NCI-H2107 (cell line): ENCODE measurements at places on chromosomes 5 and 9.

- no peak for DNase-seq
These were observed 242.5 kb downstream of the MLLT3 start for GRCh38 chr9:20379804-20380225.

- no peak for DNase-seq
These were observed 404.7 kb downstream of the TLE4 start for GRCh38 chr9:79976257-79977073.

GRCh38 chr5:108905805-108906204, 158.1 kb downstream of the FER start:
- DNase-seq, result no peak

DNA sequence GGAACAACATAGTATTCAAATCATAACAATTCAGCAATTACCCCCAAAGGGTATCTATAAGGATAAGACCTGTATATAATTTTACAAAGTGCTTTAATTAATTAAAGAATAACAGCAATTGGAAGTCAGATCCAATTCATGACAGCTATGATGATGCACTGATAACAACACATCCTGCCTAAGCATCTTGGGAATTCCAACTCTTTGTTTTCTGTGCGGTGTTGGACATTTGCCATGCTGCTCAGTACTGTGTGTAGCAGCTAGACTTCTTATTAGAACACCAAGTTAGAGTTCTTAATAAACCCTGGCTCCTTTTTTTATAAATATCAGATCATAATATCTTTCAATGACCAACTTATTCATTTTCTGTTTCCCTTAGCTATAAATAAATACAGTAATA, 209.0 kb downstream of the SEC61B start:
- no peak for DNase-seq

DNA sequence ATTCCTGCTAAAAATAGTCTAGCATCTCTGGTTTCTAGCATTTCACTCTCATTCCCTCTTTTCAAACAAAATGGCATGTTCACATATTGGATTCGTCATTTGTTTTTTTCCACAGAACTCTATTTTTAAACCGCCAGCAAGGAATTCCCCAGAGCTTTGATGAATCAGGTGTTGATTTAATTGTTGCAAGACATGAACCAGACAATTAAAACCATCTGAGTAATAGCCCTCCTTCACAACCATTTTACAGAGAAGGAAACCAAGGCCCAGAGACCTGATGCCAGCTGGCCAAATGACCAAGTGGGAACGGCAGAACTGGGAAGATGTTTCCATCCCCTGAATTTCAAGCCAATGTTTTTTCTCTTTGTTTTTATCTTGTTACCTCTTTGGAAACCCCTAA, 167.0 kb downstream of the CAAP1 start:
- no peak for DNase-seq

DNA sequence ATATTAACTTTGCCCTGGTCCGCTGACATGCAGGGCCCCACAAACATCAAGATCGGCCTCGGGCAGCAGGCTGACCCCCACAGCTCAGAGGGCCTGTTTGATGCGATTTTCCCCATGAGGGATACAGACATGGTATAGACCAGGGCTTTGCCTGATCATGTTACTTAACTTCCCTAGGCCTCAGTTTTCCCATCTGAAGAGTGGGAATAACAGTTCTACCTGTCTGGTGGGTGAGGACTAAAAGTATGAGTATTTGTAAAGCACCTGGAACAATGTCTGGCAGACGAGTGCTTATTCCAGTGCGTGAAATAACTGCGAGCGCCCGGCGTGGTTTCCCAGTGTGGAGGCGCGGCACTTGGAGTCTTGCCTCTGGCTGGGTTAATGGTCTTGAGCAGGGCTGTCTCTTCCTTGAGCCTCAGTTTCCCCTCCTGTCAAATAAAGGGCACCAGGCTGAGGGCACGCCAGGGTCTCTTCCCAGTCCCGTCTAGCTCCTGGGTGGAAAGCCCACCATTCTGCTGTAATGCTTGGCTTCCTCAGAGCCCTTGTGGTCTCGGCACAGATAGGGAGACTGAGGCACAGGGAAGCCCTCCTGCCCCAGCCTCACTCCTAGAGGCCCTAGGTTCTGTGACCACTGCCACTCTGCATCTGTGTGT, 47.2 kb downstream of the ASS1 start:
- no peak for DNase-seq

DNA sequence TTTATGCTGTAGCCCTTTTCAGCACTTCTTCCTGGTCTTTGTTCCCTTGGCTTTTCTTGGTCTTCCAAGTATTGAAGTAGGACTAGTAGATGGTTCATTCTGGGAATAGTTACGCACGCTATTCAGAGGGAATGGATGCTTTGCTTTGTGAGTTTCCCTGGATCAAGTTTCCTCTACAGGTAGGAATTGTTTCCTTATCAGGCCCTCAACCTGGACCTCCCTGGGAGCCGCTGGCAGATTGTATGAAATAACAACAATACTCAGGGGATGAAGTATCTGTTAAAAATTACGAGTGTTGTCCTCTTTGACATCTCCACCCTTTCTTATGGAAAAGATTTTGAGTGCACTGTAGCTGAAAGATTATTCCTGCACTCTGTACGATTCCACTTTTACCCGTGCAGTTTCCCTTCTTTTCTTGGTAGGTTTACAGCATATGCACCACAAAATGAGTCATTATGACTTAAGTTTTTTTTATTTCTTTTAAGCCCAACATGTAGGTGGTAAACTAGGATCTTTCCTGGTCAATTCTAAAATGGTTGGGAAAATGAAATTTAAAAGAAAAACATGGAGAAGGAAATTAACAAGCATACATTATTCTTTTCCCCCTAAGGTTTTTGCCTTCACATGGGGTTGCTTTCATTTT, 57.9 kb downstream of the ARHGAP26 start:
- DNase-seq, result peak; percentile 21

GRCh38 chr5:68216245-68217046, 890 bp downstream of the PIK3R1 start:
- DNase-seq, result no peak

- no peak for DNase-seq
These were observed 27.0 kb downstream of the SPINK5 start for GRCh38 chr5:148090773-148091250.

GRCh38 chr9:112348257-112349007, 15.0 kb upstream of the PTBP3 start:
- DNase-seq, result no peak

DNA sequence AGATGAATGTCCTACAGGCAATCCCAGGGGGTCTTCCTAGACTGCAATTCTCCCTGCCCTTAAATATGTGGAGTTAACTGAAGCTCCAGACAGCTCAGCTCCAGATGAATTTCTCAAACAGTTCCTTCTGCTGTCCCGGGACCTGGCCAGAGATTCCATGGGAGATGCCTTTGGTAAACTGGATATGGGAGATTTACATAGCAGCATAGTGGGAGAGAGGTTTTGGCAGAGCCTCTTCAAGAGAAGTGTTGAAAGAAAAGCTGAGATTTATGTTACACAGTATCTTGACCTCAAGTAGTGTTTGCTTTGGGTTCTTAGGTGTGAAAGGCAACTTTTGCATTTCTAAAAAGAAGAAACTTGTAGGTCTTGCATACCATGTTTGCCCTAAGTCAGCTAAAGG, 364.9 kb downstream of the ARRDC3 start:
- no peak for DNase-seq

DNA sequence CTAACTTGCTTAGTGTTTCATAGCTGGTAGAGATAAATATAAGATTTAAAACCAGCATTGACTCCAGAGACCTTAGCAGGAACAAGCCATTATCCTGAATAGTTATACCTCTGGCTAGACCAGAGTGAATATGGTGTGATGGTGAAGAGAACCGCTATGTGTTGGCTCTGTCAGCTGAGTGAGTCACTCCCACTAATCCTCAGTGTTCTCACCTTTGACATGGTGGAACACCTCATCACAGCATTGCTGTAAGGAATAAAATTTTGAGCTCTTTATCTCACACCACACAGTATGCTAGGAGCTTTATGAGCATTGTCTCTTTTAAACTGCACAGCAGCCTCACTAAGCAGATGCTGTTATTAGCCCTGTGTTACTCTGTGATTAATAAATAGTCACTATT, 90.7 kb upstream of the DHFR start:
- DNase-seq, result no peak

DNA sequence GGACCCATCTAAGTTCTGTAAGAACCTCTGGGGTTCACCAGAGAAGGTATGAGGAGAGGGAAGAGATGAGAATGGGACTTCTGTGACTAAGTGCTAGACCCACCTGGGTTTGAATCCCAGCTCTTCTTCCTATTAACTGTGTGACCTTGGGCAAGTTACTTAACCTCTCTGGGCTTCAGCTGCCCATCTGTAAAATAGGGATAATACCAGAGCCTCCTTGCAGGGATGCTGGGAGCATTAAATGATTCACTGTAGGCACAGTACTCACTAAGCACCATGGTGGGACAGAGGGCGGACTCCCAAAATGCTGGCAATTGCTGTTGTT, 53.6 kb downstream of the WHRN start:
- DNase-seq, result no peak

DNA sequence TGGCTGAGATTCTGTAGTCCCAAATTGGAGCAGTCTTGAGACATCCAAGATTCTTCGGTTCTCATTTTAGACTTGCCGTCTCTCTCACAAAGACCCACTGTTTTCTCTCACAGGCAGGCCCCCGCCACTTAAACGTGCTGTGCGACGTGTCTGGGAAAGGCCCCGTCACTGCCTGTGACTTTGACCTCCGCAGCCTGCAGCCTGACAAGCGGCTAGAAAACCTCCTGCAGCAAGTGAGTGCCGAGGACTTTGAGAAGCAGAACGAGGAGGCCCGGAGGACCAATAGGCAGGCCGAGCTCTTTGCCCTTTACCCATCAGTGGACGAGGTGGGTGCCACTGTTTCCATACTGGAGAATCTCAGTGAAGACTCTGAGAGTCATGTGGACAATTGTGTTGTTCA, 97.2 kb downstream of the DOCK8 start:
- DNase-seq, result no peak

GRCh38 chr9:125522328-125522725, 184.7 kb downstream of the MAPKAP1 start:
- no peak for DNase-seq

GRCh38 chr5:93010037-93010436, 571.0 kb downstream of the NR2F1-AS1 start:
- DNase-seq, result no peak

DNA sequence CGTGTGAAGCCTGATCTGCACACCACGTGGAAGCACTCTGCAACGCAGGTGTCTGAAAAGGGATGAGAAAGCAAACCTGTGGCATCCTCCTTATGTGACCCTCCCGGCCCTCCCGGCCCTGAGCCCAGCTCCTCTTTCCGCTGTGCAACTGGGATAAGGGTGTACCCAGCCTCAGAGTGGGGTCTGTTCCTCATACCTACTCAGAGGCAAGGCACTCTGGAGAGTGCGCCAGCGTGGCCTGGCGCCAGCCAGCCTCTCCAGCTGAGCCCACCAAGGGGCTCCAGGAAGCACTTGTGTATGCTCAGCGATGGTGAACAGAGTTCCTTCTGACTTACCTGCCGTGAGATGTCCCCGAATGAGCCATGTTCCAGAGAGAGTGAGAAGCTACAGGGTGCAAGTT, 102.8 kb downstream of the IRX1 start:
- no peak for DNase-seq

DNA sequence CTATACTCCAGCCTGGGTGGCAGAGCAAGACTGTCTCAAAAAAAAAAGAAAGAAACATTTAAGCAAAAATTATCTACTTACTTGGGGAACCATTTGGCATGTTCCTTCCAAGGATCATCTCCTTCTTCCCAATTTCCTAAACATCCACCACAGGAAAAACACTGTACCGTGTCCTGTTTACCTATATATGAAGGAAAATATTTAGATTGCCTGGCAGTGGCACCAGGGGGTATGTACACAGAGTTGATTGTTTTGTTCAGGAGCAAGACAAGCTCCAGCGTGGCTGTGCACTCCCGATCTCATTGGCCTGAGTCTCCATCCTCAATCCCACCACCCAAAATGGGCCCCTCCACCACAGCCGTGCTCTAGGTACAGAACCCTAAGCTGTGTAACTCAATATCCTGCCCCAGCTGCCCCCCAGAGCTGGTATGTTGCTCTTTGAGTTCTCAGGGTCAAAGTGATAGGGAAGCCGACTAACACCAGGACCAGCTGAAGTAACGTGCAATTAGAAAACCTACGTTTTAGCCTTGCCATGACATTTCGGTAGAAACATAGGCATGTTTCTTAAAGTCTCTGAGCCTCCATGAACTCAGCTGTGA, 13.8 kb downstream of the NAIP start:
- DNase-seq, result no peak

DNA sequence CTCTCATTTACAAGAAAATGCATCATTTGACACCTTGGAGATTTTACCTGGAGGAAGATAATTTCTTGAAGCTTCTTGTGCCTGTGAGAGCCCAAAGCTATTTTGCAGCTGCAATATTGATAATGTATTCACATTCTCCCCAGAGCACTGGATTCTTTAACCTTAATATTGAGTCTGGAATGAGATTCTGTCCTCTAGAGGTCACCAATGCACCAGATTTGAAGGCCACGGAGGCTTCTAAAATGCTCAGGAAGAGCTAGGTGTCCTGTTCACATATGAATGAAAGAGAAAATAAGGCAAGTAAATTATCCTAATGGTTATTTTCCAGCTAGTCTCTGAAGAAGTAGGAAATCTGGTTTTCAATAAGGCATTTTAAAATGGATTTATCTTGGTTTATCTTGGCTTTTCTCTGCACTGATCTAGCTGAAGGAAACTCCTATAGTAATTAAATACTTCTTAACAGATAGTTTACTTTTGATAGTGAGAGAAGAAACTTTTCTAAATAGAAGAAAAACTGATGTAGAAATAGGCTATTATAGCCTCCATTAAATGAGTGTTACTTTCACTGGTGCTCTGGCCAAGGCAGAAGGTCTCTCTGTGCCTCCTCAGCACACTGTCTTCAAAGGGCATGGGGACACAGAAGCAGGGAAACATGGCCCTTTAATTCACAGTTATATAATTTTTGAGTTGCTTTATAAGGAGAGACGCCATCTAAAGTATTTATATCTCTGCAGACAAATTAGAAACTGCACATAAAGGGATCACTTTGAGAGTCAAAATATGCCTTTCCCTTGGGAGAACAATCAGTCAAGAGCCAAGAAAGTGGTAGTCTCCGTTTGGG, 297.0 kb upstream of the ACTBL2 start:
- DNase-seq, result no peak

DNA sequence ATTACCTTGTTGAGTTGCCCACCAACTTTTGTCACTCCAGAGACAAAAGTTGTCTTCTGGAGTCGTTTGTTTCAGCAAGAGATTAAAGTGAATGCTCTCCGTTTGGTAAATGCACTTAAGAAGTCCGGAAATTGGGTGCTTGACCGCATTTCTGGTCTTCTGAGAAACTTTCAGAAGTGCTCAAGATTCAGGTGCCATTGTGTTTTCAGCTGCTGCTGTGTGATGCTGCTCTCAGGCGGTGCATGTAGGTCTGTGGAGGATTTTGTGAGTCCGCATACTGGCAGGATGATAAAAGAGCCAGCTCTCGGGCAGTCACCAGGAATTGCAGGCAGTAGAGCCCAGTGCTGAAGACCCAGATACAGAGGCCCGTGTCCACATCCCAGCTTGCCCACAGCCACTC, 5.9 kb upstream of the NFIL3 start:
- DNase-seq, result no peak

GRCh38 chr9:93149361-93149760, 15.3 kb upstream of the NINJ1 start:
- DNase-seq, result no peak
